Activated T-helper 2 cell treated with anti-CD3 and anti-CD28 coated beads, Interferon-gamma antibody, Interleukin-2, Interleukin-4, amounts not matched to agents 10 μg/mL and 5 μg/mL and 100 μg/mL, durations not matched to agents 14 hours and 24 hours and 36 hours (primary cell): ENCODE measurements at places on chromosomes 7 and 10.

GRCh38 chr7:17105701-17106100 lies 192.8 kb upstream of the AHR start:
- no peak for DNase-seq

DNA sequence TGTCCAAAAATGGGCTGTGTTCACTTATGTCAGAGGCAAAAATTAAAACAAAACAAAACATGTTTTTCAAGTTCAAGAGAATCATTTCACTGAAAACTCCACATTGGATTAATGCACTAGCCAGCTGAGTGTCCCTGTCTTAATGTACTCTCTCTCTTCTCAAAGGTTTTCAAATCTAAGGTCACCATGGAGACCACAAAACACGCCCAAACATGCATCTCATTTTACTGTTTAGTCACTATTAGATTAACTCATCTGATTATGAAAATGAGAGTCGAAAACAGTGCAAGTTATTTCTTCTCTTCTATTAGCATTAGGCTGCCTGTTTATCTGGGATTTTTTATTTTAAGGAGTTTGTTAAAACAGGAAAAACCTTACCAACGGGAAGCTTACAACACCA lies 70.8 kb upstream of the ASAH2 start:
- no peak for DNase-seq

GRCh38 chr10:44947371-44948152 lies 12.0 kb upstream of the RASSF4 start:
- peak; percentile 1 for DNase-seq

- no peak for DNase-seq
These were observed 113.3 kb upstream of the CREB5 start for GRCh38 chr7:28298870-28299518.

DNA sequence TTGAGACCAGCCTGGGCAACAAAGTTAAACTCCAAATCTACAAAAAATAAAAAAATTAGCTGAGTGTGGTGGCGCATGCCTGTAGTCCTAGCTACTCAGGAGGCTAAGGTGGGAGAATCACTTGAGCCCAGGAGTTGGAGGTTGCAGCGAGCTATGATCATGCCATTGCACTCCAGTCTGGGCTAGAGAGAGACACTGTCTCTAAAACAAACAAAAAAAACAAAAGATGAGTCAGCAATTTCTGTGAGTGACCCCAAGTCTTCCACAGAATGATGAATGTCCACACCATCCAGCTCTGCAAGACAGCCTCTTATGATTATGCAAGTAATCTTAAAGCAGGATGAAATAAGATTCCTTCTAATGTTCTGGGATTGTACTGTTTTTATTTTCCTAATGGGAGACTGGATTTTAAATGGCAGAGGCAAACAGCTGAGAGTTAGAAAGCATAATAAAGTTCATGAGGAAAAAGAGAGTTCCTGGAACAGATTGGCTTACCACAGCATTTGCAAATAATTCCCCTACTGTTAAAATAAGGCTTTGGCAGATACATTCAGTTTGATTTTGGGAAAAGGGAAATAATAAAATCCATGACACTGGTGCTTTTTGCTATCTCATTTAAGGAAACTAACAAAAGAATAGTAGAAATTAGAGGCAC lies 18.9 kb upstream of the PRKAR2B start:
- no peak for DNase-seq

DNA sequence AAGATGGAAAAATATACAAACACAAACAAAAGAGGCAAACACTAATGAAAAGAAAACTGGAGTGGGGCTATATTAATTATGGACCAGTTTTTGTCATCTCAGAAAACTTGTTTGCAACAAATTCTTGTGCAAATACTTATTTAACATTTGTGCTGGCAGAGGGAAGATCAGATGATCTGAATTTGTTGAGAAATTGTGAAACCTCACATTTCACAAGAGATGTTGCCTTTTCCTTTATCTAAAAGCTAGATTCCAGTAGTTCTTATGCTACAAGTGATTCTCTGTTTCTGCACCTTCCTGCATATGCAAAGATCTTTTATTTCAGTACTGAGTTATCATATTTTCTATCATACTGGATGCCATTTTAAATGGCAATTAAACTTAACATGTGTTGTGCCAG lies 320.7 kb downstream of the SUGCT start:
- DNase-seq: no peak

GRCh38 chr10:76398043-76398710 lies 966.8 kb downstream of the LRMDA start:
- no peak for DNase-seq

DNA sequence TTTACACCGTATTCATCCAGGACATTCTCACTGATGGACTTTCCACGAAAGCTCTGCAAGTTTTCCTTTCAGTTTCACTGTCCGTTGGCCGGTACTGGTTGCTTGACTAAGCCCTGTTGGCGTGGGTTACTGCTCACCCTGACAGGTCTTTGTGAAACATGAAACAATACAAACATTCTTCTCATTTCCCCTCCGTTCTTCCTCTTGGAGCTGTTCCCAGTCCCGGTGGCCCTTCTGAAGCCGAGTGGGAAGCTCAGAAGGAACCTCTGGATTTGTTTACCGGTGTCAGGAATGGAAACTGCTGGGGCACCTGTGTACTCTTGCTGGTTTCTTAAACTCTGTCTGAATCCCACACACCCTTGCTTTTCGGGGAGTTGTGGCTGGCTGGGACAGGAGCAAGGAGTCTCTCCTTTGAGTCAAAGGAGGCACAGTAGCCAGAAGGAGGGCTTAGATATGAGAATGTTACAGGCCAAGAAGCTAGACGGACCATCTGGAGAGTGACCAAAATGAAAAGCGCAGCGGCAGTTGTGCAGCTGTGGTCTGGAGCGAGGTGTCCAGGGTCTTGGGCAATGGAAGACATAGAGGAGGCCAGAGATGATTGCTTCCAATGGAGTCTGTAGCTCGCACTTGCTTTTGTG lies 45.7 kb downstream of the LYZL2 start:
- DNase-seq: no peak

DNA sequence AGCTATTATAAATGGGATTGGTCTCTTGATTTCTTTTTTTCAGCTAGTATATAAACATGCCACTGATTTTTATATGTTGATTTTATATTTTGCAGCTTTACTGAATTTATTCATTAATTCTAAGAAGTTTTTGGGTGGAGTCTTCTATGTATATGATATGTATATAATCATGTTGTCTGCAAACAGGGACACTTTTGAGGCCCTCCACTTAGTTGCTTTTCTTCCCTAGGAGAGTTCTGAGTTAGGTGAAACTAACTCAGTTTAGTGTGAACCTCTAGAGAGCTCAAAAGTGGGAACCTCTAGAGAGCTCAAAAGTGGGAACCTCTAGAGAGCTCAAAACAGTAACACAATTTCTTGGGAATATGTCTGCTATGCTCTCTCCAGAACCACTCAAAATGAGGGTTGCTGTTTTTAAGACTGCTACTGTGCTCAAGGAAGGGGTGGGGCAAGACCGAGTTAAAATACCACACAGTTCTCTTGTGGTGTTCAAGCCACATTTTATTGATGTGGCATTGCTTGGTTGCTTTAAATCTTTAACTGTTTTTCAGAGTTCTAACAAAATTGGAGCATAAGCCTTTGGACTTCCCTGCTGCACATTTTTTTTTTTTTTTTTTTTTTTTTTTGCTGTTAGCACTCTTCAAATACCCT lies 13.2 kb downstream of the CCDC7 start:
- DNase-seq: peak; percentile 50

- DNase-seq: no peak
These were observed 22.0 kb upstream of the BTRC start for GRCh38 chr10:101331956-101332355.

GRCh38 chr7:73308074-73308664 lies 457 bp downstream of the NSUN5 start:
- no peak for DNase-seq

DNA sequence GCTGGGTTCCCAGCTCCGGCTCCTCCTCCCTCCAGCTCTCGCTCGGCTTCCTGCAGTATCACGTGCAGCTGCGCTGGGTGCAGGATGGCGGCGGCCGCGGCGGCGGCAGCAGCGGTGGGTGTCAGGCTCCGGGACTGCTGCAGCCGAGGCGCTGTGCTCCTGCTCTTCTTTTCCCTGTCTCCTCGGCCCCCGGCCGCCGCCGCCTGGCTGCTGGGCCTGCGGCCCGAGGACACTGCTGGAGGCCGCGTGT lies at the start of gene CNNM1:
TSS of gene CNNM1 (plus strand) at position 53 of the 250 bp plus-strand sequence. CDS start at position 85, 32 bp downstream.
- peak; percentile 14 for DNase-seq

DNA sequence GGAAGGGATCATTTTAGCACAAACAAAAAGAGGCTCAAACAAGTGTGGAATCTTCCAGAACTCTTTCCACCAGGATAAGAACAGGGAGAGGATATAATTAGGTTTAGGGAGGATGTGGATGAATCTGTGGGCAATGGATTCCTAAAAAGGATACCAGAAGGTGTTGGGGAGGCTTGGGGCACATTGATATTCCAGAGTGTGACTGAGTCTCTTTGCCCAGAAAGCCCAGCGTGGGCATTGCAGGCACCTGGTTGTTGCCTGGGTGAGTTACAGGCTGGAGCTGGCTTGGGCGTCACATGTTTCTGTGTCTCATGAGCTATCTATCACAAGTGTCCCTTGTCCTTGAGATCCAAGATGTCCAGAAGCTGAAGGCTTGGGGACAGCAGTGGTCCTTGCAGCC lies 3.3 kb downstream of the COL26A1 start:
- DNase-seq: no peak

- DNase-seq: no peak
These were observed 94.0 kb downstream of the SORBS1 start for GRCh38 chr10:95467162-95467599.

- DNase-seq: peak; percentile 31
These were observed 84.0 kb downstream of the GSAP start for GRCh38 chr7:77331938-77332695.

GRCh38 chr7:104960741-104961448 lies 53.1 kb upstream of the KMT2E start:
- no peak for DNase-seq

- no peak for DNase-seq
These were observed 11.6 kb downstream of the TMEM273 start for GRCh38 chr10:49176310-49177268.

DNA sequence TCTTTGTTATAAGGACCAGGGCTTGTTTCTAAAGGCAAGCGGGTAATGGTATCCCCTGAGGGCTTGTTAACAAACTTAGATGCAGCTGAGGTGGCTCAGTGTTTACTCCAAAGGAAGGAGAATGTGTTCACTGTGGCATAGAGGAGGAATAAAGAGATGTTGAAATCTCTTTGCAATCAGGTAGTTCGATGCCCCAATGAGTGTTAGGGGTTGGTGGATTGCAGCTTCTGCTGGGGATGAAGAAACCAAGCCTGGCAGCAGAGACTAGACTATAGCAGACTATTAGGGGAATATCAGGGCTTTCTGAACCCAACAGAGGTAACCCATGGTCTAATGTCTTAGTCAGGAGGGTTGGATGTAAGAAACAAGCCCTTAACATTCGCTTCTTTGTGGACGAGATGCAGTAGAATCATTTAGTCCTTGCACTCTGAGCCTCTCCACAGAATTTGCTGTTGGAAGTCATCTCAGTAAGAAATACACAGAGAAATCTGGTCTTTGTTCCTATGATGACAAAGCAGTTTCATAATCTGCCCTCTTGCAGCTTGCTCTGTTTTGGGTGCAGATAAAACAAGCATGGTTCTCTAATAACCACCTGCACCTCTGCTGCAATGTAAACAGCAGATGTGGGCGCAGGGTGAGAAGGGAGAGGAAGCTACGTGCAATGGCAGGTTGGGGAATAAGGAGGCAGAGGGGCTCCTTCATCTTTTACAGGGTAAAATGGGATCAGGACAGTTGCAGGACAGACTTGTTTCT lies 108.6 kb downstream of the NRF1 start:
- DNase-seq: no peak

DNA sequence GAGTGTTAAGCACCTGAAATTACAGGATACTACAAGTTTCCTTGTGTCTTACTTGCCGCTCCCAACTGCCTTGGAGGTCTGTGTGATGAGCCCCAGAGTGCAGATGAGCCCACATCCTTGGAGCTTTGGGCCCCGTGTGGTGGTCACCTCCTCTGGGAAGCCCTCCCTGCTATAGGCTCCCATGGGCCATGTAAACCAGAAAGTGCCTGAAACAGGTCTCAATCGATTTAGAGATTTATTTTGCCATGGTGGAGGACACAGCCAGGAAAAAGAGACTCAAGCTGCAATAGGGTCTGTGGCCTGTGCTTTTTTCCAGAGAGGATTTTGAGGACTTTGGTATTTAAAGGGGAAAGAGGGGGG lies 89.4 kb upstream of the KCTD7 start:
- DNase-seq: no peak

GRCh38 chr7:90461219-90461618 lies 8.2 kb upstream of the PTTG1IP2 start:
- no peak for DNase-seq

DNA sequence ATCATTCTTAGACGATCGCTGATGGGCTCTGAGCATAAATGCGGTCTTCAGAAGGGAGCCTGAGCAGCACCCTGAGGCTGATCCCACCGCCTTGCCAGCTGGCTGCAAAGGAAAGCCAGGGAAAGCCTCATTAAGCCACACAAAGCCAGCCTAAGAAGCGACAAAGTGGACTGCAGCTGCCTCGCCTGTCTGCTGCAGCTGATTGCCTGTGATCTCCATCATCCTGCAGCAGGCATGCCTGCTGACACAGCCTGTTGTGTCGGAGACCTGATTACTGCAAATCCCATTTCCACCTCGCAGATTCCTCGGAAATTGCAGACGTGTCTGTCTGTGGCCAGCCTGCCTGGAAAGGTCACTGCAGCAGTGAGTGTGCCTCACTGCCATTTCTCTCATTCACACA lies 1087.0 kb upstream of the AUTS2 start:
- DNase-seq: no peak

DNA sequence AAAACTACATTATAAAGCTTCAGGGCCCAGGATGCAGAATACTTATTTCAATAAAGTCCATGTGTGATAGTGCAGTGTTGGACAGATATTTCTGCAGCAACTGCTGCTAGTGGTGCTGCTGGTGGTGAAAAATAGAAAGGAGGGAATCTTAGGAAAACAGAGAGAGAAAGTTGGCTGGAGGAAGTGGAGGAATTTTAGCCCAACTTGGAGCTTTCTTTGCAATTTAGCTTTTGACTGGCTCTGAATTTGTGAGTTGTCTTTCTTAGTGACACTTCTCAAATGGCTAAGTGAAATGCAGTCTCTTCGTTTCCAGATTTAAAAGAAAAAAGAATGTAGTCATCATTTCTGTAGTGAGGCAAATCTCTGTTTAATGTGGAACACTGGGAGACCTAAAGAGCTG lies 45.4 kb downstream of the GPR158 start:
- DNase-seq: no peak

DNA sequence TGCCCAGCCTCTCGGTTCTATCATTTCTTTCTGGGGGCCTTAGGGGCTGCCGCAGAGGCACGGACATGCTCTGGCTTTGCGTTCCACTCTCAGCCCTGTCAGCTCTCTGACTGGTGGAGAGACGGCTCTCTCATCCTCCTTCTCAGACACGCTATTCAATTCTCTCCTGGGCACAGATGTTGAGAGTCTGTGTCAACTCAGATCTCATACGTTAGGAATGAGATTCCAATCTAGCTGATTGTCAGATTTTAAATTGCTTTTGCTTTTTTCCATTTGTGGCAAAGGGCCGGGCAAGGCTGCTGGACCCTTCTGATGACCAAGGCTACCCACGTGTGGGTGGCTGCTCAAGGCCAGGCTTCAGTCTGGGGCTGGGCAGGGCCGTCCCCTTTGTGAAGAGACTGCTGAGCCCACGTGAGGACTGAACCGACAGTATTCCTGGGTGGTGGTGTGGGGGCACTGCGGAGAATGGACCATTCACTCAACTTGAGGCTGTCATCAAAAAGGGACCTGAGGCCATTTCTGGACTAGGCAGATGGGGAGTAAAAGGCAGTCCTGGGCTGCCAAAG lies 71.5 kb downstream of the CLEC2L start:
- DNase-seq: no peak

GRCh38 chr7:137862358-137862757 lies 15.6 kb upstream of the DGKI start:
- no peak for DNase-seq

- no peak for DNase-seq
These were observed 480.6 kb downstream of the IPMK start for GRCh38 chr10:57786850-57787750.
